ENCODE measurements at places on chromosomes 11 and 22.

- no peak for DNase-seq
Measured at GRCh38 chr11:73869332-73869949, 7.2 kb downstream of the COA4 start.

- no peak for DNase-seq
Measured at GRCh38 chr11:35682230-35683173, 19.9 kb downstream of the TRIM44 start.

GRCh38 chr11:80023386-80023785 lies 582.6 kb upstream of the TENM4 start:
- no peak for DNase-seq

DNA sequence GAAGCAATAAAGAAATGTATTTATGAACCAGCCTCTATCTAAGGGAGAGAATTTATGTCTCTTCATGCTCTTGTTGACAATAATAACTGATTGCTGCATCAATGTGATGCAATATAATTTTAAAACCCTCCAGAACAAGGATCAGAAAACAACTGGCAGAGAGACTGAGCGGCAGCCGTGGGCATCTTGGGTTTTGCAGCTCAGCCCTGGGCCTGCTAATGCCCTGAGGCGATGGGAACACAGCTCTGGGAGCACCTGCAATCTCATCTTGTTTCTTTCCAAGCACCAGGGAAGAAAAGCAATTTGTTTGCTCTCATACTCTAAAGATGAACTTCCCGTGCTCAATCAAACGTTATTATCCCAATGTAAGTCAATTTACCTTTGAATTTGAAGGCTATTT lies 245.7 kb downstream of the ST3GAL4 start:
- no peak for DNase-seq

GRCh38 chr22:45781966-45782365 lies 110.3 kb downstream of the ATXN10 start:
- no peak for DNase-seq

- no peak for DNase-seq
Measured at GRCh38 chr11:93028960-93029522, 59.6 kb downstream of the MTNR1B start.

DNA sequence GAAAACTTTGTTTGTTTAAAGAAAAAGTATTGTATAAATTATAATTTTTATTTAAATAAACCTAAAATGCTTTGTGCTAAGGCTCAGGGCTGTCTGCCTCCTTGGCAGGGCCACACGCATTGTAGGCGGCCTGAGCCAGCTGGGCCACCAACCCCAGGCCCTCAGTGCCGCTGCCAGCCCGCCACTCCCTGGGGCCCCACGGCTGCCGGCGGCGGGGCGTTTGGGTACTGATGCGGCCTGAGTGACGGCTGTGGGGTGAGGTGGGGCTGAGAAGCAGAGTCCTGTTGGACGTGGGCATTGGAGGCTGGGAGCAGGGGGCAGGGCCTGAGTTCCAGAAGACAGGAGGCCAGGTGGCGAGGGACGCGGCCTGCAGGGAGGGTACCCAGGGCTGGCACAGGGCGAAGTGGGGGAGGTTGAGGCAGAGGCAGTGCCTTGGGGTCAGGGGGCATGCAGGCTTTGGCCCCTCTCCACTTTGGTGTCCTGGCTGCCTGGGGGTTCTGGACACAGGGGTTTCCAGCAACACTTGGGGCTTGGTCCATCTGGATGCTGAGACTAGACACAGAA lies 58.3 kb downstream of the CERK start:
- DNase-seq, result no peak

- DNase-seq, result no peak
Measured at GRCh38 chr11:94400839-94401772, at the start of gene GPR83. Gene GPR83, minus strand, starts transcription at chr11:94401419. Its CDS starts 172 bp downstream, at chr11:94401247.

GRCh38 chr11:121964591-121964990 lies 151.4 kb downstream of the BLID start:
- no peak for DNase-seq

DNA sequence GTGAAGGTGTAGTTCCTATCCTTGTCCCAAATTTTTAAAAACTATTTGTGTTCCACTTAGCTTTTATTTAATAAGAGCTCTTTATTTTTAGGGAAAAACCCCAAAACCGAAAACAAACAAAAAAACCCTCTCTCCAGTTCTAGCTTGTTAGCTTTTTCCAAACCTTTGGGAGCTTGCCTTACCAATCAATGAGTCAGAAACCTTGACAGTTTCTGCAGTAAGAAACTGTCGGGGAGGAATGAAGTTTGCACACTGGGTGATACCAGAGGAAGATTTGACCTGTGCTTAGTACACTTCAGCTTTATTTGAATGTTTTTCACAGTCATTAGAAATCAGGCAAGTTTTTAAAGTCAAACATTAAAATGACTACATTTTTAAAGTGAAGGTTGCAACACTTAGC lies 105.0 kb downstream of the FAT3 start:
- no peak for DNase-seq

DNA sequence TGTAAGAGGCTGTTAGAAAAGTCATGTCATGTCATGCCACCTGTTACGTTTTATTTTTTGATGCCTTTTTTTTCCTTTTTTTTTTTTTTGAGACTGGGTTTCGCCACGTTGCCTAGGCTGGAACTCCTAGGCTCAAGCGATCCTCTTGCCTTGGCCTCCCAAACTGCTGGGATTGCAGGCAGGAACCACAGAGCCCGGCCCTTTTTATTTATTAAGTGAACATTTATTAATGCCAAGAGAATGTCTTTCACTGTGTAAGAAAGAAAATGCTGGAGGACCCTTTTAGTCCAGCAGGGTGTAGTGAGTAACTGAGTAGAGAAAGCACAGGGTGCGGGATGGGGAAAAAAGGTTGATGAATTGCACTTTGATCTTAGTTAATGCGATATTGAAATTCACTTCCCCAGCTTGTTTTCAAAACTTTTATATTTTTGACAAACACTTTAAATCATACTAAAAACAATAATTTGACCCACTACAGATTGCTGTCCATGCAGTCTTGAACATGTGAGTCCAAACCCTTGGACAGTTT lies 2.3 kb upstream of the XBP1 start:
- no peak for DNase-seq

- DNase-seq, result peak; percentile 83
Measured at GRCh38 chr22:45994491-45995404, 17.8 kb upstream of the WNT7B start.

- no peak for DNase-seq
Measured at GRCh38 chr11:29251738-29252137, 765.1 kb downstream of the KCNA4 start.

DNA sequence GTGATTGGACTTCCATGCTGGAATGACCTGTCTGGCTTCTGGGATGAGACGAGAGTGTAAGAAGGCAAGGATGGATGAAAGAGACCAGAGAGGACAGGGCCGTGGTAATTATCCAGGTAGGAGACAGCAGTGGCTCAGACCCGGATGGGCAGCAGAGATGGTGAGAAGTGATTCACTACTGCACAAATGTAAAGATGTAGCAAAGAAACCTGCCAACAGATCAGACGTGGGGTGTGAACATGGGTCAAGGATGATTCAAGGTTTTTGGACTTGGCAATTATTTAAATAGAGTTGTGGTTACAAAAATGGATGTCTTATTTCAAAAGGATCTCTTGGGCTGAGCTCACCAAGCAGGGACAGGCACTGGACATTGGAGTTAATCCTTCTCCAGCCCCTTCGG lies 32.7 kb downstream of the RIBC2 start:
- DNase-seq, result no peak

DNA sequence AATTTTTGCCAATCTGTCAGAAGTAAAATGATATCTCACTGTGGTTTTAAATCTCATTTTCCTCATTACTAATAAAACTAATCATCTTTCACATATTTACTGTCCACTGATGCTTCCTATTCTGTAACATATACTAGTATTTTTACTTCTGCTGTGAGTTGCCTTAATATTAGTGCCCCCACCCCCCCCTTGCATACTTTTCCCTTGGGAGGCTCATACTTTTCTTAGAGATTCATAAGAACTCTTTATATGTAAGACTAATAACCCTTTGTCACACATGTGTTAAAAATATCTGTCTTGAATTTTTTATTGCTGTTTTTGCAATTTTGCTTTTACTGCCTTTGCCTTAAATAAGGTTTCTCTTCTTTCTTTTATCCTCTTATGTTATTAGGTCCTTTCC lies 87.2 kb downstream of the PHF21A start:
- no peak for DNase-seq

- DNase-seq, result no peak
Measured at GRCh38 chr22:50361222-50361621, 18.1 kb downstream of the PPP6R2 start.

GRCh38 chr11:35192347-35192746 lies 53.4 kb downstream of the CD44 start:
- no peak for DNase-seq

- no peak for DNase-seq
Measured at GRCh38 chr11:61691380-61692156, 11.4 kb downstream of the DAGLA start.

DNA sequence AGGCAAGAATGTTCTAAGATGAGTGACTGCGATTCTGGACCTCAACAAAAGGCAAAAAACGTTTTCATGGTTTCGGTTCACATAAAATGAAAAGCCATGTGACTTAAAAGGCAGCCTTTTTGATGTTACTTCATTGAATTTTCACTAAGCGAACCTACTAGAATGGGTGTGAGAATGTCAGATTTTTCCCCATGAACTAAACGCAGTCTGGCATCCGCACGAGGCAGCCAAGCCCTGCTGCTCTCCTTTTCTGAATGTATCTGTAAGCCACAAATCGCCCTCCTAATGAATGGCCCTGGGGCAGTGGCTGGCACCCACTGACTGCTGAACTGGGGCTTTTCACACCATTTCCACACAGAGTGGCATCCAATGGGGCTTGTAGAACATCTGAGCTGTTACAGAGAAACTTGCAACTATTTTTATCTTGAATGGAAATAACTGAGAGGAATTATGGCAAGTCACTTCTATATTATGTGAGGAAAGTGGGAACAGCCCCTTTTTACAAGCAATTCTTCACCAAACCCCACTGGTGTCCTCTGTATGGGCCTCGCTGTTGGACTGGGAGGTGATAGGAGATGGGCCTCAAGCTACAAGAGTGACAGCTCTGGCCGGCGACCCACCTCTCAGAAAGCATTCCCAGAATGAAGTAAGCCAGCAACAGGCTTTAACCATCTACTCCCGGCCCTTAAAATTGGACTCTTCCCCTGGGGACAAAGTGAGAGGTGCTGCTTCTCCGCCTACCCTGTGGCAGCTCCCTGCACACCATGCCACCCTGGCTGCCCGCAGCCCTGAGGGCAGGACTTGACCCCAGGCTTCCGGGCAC lies 29.4 kb downstream of the PPP2R1B start:
- no peak for DNase-seq

- no peak for DNase-seq
Measured at GRCh38 chr11:125433454-125434121, 62.5 kb downstream of the FEZ1 start.

DNA sequence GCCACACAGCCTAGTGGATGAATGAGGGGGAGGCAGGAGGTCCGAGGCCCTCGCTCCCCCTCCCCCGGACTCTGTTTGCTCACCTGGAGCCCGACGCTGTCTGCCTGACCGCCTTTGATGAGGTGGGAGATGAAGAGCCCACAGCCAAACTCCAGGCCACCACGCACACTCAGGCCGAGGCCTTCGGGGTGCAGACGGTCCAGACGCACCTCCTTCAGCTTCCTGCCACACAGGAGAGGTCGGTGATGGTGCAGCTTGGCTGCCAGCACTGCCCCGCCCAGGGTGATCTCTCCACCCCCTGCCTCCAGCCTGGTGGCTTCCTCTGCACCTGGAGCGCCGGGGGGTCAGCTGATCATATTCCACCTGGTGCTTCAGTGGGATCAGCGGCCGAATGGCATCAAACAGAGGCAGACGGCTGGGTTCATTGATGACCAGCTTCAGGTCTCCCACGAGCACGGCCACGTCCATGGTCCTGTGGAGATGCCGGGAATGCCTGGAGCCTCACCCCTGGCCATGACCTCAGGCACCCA lies 13.1 kb downstream of the USH1C start:
- DNase-seq, result no peak

DNA sequence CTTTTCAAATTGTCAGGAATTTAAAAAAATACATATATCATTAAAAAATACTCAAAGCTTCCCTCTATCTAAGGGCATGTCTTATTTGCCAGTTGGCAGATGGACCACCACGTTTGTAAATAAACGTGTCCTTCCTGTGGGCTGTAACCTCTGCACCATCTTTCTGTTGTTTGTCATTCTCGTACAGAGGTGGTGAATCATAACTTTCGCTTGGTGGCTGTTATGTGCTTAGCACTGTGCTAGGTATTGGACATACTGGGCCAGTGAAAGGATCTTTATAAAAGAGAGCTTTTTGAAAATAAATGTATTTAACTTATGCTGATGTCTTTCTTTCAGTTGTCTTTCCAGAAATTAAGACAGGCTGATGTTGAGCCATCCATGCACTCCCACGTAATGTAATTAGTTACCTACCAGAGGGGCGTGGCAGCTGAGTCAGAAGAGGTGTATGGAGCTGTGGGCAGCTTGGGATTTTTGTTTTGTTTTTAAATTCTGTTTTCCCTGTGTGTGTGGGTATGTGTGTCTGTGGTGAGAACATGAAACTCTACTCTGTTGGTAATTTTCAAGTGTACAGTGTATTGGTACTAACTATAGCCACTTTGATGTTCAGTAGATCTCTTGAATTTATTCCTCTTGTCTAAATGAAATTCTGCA lies 62.7 kb downstream of the TECTA start:
- no peak for DNase-seq

DNA sequence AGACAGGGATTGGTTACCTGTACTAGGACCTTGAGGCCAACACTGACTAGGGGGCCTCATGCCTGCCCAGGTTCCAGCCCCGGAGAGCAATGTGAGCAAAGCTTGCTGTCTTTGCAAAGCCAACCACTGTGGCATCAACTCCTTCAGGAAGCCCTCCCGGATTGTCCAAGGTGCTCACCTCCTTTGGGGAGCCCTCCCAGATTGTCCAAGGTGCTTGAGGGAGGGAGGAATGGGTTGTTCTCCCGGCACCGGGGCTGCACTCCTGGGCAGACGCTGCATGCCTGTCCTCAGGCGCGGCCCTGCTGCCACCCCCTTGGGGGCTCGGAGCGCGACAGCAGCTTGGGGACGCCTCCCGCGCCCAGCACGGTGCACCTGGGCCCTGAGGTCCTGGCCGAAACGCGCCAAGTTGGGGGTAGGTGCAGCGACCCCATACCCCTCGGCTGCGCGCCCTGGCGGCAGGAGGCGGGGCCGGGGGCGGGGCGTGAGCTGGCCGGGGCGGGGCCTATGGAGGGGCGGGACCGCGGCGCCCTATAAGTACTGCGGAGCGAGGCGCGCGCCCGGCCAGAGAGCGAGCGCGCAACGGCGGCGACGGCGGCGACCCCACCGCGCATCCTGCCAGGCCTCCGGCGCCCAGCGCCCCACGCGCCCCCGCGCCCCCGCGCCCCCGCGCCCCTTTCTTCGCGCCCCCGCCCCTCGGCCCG lies at the start of gene CD81:
CD81 (plus strand) TSS at position 560 of the 701 bp plus-strand sequence. CDS start 240 bp downstream, outside the sequence.
- DNase-seq, result peak; percentile 63
